Ecto neural progenitor cell (in vitro differentiated cells): ENCODE measurements at places on chromosomes 2 and 18.

DNA sequence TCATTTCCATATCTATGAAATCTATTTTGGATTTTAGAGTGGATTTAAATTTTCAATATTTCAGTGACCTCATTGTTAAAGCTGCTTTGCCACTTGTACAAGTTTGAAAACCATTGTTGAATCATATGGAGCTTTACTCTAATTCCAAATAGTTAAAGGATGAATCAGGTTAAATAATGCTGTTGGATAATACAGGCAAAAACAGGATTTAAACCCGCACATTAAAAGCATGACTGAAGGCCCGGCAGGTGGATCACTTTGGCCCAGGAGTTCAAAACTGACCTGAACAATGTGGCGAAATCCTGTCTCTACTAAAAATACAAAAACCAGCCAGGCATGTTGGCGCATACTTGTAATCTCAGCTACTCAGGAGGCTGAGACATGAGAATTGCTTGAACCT lies 68.3 kb downstream of the RIF1 start:
- DNase-seq = no peak

DNA sequence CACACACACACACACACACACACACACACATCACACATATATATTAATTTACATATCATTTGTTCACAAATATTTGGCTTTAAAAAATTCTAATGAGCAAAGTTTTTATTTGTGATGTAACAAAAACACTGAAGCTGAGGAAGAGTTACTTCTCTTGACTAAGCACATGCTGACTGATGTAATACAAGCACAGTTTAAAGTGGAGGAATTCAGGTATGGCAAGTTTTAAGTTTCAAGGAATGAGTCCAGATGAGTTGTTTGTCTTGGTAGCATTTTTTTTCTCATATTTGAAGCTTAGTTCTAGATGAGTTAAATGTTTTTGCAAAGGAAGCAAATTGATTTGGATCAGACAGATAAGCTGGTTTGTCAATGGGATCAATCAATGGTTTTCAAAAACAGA lies 20.2 kb upstream of the CALCRL start:
- DNase-seq = no peak

DNA sequence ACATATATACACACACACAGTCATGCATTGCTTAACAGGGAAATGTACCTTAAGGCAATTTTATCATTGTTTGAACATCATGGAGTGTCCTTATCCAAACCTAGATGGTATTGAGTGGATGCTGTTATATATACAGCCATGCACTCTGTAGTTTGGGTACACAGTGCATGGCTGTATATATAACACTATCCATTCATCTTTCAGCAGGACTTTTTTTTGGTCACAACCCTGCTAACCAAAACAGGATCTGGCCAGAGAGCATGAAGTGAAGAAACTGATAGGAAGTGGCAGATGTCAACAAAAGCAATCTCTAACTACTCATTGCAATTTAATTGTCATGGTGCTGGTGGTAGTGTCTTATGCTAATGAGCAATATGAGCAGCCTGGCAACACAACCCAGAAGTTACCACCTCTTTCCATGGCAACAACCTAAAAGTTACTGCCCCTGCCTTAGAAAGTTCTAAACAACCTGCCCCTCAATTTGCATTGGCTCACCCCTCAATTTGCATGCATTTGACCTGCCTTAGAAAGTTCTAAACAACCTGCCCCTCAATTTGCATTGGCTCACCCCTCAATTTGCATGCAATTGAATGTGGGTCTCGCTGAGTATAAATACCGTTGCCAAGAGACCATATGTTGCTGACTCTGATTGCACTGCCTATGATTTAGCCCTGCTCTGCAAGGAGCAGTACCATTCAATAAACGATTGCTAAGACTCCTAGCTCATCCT lies 434.9 kb downstream of the DSEL start:
- DNase-seq = no peak

- no peak for DNase-seq
These were observed 129.1 kb downstream of the ARHGAP15 start for GRCh38 chr2:143258126-143258892.

DNA sequence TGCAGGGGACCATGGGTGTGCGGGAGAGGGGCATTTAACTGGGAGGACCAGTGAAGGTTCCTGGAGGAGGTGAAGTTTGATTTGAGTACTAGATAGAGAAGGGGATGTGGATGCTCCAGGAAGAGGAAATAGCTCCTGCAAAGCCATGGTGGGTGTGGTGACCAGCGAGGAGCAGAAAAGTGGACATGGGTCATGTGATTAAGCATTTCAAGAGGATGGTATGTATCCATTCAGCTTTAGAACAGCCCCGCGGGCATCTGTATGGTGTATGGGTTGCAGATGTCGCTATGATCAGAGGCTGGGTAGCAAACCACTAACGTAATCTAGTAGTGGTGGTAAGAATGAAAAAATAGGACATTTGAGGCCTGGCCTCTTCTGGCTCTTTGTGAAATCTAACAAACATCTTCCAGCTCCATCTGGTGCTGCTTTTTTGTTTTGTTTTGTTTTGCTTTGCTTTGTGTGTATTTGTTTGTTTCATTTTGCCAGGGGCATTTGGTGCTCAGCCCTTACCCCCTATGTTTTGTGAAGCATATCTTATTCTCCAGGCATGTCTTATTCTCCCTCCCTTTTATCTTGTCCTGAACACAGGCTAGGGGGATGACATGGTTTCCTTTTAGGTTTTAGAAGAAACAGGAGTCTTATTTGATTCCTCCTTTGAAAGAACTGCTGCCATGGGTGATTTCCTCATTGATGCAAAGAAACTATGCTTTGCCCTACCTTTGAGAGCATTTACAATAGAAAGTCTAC lies 226.1 kb downstream of the LRRTM1 start:
- DNase-seq = no peak

DNA sequence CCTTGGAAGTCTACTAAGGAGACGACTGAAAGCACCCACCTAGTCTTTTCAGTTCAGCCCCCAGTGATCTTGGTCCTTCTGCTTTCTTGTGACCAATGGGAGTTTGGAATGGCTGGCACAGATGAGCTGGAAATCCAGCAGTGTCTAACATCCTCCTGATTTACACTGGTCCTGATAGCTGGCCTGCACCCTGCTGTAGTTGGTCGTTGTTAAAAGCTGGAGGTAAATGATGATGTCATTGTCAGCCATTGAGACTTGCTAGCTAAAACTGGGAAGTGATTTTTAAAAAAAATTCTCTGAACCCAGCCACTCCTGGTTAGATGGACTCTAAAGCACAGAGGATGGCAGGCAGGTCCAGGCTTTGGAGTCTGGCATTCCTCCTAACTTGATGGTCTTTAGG lies 19.3 kb downstream of the CCT7 start:
- DNase-seq = no peak

- no peak for DNase-seq
These were observed 58.3 kb upstream of the TRIB2 start for GRCh38 chr2:12658310-12658945.

DNA sequence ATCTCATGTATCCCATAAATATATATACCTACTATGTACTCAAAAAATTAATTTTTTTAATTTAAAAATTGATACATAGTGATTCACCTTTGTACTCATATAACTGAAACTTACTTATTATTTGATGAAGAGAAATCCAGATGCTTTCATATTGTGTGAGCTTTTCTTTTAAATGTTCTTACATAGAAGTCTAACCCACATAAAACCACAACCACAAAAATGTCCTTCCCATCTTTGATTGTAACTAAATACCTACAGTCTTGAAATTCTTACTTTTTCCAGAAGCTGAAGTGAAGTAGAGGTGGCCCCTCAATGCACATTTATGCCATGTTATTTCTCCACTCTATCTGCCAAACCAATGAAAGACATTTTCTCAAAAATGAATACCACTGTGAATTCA lies 117.9 kb upstream of the COL5A2 start:
- no peak for DNase-seq

GRCh38 chr18:21361307-21361880 lies 119.4 kb downstream of the GREB1L start:
- DNase-seq = no peak

DNA sequence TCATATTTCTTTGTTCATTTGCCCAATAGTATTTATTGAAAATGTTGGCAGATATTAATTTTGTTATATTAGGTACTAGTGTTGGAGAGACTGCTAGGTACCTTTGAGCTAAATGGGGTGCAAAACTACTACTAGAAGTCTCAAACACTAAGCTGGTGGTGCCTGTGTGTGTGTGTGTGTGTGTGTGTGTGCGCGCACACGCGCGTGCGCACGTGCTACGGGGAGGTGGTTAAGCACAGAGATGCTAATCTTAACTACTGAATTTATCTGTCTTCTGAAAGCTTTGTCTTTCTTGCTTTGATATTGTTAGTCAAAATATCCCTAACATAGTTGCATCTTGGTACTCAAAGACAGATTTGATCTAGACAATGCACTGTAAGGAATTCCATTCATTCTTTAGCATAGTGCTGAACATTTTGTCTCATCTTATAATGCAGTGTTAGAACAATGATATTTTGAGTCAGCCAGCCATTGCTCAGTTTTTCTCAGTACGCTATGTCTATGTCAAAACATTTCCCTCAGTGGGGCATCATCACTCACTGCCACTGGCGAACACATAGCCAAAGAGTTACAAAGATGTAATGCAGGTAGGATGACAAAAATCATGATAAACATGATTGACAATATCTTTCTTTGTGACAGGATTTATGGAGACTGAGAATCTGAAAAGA lies 396.0 kb upstream of the RGPD4 start:
- DNase-seq = no peak

DNA sequence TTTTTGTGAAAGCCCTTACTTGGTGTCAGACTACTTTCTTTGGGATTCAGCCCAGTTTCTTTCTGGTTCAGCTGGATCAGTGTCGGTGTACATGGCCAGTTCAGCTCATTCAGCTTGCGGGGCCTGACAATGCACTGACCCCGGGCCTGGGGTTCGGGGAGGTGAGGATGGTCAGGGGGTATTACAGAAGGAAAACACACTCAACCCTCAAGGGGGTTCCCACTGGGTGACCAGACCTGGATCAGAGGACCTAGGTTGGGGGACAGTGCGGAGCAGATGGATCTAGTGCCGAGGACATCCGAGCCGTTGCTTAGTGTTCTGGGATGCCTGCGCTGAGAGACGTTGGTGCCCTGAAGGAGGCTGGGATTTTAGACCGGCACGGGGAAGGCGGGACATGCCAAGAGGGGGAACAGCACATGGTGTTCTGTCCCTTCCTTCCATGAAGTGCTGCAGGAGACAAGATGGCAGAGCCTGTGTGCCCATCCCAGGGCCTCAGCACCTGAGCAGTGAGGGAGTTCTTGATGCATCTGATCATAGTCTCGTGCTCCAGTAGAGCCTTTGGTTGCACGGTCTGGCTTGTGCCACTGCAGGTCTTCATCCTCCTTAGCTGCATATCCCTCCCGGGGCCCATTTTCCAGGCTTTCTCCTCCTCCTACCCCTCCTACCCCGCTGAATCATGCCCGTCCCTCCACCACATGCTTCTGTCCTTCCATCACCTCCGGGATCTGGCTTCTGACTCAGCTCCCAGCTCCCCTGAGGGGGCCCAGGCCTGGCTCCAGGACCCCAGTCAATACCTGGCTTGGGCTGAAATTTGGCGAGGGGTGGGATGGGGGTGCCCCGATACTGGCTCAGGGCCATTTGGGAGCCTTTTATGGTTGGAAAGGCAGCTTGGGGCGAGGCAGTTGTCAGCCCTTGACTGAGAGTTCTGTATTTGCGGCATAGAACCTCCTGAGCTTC lies 18.0 kb downstream of the SPEG start:
- peak; percentile 42 for DNase-seq

DNA sequence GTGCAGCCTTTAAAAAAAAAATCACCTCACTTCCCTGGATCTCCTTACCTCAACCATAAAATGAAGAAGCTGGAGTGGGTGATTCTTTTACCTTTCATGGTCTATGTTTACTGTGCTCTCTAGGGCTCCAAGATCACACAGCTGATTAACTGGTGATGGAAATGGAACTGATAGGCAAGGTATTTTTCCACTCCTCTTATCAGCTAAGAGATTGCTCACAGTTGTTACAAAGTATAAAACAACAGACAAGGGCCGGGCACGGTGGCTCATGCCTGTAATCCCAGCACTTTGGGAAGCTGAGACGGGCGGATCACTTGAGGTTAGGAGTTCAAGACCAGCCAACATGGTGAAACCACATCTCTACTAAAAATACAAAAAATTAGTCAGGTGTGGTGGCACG lies 14.5 kb downstream of the RPS27A start:
- no peak for DNase-seq

- no peak for DNase-seq
These were observed 50.3 kb downstream of the RABL2A start for GRCh38 chr2:113677330-113677729.

- DNase-seq = no peak
These were observed 91.7 kb downstream of the RBMS1 start for GRCh38 chr2:160401895-160402294.

GRCh38 chr2:62501794-62502500 lies 4.0 kb downstream of the TMEM17 start:
- no peak for DNase-seq

DNA sequence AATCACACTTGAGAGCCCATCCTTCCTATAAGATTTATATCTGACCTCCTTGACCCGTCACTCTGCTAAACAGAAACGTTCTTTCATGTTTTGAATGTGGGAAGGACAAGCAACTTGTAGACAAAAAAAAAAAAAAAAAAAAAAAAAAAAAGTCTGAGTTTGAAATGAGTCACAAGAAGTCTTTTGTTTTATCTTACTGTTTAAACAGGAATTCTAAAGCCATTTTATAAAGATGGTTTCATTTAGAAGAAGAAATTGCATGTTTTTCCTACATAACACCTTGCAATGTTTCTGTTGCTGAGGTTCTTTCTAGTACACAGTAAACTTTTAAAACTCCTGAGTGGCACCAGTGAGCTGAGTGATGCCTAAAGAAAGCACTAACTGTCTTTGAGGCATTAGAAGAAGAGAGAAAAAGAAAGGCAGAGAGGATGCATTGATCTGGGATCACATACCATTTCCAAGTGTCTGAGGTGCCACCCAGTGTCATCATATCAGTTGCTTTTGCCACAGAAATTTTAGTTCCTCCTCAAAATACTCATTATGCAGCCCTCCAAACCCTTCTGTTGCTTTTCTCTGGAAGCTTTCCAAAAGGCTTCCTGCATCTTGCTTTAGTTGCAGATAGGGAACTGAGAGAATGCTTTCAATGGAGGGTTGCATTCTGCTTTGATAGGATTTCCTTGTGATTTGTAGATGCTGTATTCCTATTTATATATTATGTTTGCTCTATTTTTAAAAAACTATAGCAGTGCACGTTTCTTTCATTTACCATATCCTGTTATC lies 69.1 kb downstream of the ACVR2A start:
- DNase-seq = no peak

DNA sequence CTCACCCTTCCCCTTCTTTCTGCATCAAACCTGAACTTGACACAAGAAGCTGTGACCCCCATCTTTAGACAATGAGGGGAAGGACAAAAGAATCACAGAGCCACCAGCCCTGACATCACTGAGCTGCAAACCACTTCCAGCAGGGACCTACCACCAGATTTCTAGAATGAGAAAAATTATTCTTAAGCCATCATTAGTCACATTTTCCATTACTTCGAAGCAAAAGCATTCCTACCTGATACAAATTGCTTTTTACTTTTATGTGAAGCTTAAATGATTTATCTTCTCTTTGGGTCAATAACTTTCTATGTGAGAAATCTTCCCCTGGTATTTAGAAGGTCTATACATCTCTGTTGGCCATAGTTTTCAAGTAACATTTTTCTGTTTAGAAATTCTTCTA lies 134.8 kb downstream of the TCF4 start:
- DNase-seq = no peak

GRCh38 chr18:48751727-48752468 lies 198.9 kb downstream of the SMAD7 start:
- DNase-seq = no peak
